ENCODE measurements at places on chromosomes 2 and 18.

DNA sequence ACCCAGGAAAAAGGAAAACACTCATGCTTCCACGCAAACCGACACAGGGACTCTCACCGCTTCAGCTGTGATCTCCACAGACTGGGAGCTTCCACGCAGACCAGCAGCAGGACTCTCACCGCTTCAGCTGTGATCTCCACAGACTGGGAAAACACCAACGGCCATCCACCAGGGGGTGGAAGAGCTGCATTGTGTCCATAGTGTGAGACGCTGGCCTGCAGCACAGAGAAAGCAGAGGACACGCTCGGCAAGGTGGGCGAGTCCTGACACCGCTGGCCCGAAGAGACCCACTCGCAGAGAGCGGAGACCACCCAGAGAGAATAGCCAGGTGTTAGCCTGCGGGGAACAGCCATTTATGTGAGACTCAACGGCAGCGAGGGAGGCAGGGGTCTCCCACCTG lies 42.5 kb upstream of the NFATC1 start:
- DNase-seq = no peak

DNA sequence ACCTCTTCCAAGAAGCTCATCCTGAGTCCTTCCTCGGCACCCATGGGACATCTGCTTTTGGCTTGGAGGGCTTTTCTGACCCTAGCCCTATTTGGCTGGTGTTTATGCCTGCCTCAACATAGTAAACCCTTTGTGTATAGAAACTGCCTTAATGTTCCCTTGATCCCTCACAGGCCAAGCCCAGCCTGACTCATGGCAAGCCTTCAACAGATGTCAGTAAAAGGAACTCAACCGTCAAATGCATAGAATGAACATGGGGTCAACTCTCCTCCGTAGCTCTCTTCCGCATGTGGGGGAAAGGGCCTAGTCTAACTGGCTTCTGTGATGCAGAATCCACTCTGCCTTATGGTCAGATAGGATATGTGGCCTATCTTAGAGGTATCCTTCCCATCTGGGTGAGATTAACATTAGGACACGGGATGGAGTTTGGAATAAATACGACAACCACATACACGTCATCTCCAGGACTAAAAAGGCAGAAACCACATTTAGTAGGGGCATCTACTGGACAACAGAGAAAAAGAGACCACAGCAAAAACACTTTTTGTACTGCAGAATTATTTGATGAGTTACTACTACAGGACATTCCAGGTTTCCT lies 2.5 kb upstream of the NPAS2 start:
- DNase-seq = no peak

DNA sequence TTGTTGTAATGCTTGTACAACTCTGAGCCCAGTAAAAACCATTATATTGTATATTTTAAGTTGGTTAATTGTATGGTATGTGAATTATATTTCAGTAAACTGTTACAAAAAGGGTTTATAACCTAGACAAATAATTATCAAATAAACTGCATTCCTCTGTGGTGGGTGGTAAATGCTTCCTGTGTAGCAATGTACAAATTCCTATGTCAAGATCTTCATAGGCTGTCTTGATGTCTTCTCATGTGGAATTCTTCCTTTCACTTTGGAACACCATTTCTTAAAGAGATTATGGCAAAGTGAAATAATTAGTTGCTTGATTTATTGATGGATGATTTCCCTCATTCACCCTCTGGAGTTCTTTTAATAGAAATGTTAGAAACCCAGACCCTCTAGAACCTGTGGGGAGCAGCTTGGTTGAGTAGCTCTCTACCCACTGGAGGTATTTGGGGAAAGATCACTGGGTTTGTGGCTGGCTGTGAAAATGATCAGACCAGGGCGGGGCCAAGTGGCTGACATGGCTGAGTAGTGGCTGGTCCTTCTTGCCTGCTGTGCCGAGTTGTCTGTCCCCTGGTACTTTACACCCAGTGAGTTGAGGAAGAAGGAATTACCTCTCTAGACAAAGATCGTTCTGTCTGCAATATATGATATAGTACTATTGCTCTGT lies 22.4 kb upstream of the MGAT5 start:
- DNase-seq = peak; percentile 33

DNA sequence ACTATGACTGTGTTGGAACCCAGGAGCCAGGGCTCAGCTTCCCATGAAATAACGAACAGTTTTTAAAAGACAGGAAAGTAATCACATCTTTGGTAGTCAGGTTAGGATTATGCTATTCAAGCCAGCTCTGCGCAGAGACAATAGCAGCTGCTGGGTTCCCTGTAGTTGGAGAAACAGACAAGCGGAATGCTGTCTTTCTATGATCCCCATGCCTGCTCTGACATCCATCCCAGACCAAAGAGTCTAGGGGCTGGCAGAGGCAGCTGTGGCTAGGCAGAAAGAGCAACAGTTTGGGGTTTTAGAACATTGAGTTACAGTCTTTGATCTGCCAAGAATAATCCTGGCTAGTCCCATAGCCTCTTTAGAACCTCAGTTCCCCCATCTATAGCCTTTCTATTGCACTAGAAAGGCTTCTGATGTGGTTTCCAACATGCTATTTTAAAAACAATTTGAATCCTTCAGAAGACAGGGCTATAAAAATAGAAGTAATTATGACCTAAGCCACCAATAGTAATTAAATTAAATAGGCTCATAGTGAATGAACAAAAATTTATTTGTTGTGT lies 146.8 kb downstream of the MTX2 start:
- DNase-seq = no peak

DNA sequence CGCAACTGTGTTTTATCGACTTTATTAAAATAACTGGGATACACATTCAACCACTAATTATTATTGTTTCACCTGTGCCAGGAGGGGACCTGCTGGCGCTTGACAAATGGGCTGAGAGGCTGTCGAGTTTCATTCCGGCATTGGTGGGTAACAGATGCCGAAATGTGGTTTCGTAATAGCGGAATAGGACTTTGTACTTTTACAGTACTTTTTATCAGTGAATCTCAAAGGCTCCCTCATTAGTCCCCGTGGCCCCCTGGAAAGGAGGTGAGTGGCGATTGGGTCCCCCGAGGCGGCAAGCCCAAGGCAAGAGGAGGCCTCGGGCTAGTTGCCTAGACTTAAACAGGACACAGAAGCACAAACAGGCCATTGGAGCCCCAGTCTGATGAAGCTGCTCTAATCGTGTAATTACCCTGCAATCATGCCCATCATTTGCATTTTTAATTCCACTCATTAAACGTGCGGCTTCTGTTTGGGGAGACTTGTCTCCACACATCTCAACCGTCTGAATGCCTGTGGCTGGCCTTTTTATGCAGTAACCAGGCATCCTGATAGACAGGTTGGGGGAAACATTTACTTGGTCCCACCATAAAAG lies 193.2 kb downstream of the INO80D start:
- DNase-seq = no peak

DNA sequence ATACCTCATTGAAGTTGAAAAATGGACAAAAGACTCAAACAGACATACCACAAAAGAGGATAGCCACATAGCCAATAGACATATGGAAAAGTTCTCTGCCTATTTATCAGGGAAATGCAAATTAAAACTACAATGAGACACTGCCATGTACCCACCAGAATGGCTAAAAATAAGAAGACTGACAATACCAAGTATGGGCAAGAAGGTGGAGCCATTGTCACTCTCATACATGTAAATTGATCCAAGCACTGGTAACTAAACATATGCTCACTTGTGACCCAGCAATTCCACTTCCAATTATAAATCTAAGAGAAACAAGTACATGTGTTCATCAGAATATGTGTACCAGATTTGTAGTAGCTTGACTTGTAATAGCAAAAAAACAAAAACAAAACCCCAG lies 4.6 kb downstream of the LOXHD1 start:
- DNase-seq = no peak

- no peak for DNase-seq
Measured at GRCh38 chr2:165294912-165295311, 55.7 kb downstream of the SCN2A start.

DNA sequence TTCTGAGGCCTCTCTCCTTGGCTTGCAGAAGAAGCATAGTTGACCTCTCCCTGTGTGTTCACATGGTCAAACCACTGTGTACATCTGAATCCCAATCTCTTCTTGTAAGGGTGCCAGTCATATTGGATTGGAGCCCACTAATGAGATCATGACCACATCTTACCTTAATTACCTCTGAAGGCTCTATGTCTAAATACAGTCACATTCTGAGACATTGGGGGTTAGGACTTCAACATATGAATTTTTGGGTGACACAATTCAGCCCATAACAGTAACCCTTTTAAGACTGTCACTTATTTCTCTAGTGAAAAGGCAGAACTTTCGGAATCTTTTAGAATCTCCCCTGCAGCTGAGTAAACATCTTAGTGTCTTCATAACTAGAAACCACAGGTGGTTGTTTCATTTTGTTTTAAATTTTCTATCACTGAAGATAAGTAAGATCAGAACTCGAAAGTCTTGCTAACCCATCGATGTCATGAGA lies 33.3 kb downstream of the BMP10 start:
- peak; percentile 11 for DNase-seq

- DNase-seq = no peak
Measured at GRCh38 chr2:1766851-1767811, 22.8 kb upstream of the PXDN start.

DNA sequence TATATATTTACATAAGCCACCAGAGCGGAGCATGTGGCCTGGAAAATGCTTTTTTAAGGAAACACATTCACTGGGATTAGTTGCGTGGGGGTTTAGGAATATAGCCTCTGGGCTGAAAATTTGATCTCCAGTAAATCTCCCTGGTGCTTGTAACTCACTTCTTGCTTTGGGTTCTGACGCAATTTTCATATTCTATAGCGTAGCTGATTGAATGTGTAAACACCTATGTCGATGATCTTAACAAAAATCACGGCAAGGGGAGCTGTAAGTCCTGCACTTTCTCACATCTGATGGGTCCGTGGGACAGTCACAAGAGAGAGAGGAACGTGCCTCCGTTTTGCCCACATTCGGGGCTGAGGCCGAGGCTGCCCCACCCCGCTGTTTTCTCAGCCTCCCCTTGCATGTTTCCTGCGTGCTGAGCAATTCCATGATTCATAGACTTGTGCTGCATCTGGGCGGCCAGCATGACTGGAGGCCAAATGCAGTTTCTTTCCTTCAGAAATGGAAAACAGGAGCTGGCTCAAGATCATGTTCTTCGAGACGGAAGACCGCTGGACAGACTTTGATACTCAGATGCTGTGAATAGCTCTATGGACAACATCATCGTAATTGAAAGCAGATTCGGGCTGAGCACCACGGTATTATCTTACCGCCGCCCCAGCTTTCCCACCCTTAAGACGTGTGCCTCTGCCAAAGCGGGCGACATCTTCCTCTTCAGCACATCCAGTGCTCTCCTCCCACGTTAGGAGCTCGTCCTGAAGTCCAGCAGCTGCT lies 109.2 kb downstream of the TMEM18 start:
- peak; percentile 68 for DNase-seq

DNA sequence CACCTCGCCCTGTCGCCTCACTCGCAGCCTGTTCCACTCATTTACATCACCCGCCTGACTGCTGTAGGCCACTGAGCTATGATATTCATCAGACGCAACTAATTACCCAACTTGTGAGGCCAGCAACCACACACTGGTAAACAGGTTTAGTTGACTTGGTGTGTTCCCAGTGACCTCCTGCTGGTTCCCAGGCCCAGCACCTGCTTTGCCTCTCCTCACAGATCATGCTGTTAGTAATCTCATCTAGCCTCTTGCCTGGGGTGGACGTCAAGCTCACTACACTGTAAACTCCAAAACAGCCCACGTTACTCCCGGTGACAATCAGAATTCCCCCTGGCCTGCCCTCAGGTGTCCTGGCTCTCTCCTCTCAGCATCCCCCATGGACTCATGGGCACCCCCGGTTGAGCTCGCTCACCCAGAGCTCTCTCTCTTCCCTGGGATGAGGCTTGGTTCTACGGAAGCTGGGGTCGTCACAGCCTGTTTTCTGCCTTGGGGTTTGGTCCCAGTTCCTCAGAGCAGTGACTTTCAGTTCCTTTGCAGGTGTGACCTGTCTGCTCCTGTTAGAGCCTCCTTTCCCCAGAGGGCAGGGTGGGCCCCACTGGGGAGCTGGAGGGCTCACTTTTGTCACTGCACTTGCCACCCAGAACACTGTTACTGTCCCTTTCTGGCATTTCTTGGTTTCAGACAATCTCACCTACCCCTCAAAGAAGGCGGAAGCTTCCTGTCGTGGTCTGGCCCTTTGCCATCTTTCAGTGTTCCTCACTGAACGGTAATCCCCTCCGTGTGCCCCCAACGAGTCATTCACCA lies 40.3 kb downstream of the INPP5D start:
- no peak for DNase-seq

Measured in fibroblast of skin of right biceps (primary cell).